ENCODE measurements at places on chromosomes 6 and 20.

DNA sequence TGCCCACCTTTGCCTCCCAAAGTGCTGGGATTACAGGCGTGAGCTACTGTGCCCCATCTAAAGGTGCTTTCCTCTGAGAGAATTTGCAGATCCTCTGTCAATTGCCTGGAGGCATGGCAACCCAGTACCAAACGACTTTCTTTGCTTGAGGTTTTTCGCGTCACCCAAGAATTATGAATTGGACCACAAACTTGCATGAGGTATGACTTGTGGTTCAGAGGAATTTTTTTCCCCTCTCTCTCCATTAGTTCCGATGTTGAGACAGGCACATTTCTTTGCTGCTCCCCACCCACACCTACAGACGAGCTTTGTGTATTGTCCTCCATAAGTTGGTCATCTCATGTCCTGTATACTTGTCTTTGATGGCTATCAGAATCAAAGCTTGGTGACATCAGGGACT lies 11.8 kb upstream of the SCAF8 start:
- no peak for DNase-seq

- no peak for DNase-seq
Observed at GRCh38 chr20:9228774-9229450, 160.0 kb downstream of the PLCB4 start.

GRCh38 chr20:31630187-31630790 lies 7.4 kb upstream of the COX4I2 start:
- DNase-seq, result no peak

GRCh38 chr20:41006126-41006935 lies 22.3 kb upstream of the TOP1 start:
- DNase-seq, result no peak
